Muscle of back (tissue), 13 donors: ENCODE measurements at places on chromosomes 7 and 10. TPM values are rescaled to one million over a fixed set of nuclear protein-coding genes. Genes with fewer than 3 reads are reported as not detected.

GRCh38 chr7:12054830-12055229, 156.3 kb upstream of the TMEM106B start:
- DNase-seq, result no peak

GRCh38 chr10:126924915-126925300, 19.7 kb downstream of the DOCK1 start:
- no peak for DNase-seq

DNA sequence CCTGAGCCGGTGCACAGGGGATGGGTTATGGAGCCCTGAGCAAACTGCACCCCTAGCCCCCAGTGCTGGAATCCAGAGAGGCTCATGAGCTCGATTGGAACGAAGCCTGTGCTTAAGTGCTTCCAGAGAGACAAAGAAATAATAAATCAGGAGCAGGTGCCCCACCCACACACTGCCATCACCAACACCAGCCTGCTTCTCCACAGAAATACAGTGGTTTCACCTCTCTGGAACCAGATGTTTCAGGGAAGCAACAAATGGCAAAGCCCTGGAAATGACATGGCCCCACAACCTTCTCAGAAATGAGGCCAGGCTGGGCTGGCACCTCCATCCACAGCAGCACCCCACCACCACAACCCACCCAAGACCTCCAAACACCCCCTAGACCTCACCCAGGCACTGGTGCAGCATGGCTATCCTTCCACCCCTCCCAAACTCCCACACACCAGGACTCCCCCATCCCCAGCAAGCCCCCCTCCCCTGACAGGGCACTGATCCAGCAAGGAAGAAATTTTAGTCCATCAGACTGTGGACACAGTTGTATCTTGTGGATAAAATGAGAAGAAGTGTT, 4.1 kb upstream of the SLC18A3 start:
- DNase-seq, result no peak

CLRN3 gene
- polyA plus RNA-seq, result not detected
